ENCODE measurements at places on chromosomes 16 and 17. TPM values are rescaled to one million over a fixed set of nuclear protein-coding genes. Genes with fewer than 3 reads are reported as not detected.

Gene TPSG1
- 0.29 TPM for total RNA-seq

Gene SMIM5
- total RNA-seq = not detected

Gene USP43
- not detected for total RNA-seq

Gene MRPS34
- total RNA-seq = 65.4 TPM

Gene CCL2
- 5.8 TPM for total RNA-seq

Gene SHCBP1
- not detected for total RNA-seq

Gene CBFA2T3
- 7.3 TPM for total RNA-seq

Measured in gastrocnemius medialis (tissue), 4 donors.